NCI-H524 (cell line): ENCODE measurements at places on chromosomes 2 and 18.

DNA sequence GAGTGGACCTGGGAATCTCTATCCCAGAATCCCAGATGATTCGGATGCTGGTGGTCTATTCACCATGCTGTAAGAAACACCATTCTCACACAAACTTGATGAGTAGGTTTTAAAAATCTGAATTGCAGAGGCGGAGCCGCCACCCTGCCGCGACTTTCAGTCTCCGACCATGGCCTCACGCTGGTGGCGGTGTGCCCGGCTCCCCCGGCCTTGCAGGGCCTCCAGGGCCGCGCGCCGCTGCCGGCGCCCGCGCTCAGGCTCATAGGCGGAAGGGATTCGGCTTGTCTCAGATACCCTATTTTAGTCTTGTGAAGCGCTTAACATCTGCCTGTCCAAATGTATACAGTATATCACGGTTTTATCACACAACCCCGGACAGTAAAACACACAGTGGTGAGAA lies 2.6 kb upstream of the PPM1B start:
- no peak for DNase-seq

- DNase-seq = peak; percentile 74
Measured at GRCh38 chr2:54691445-54692135, 31.9 kb upstream of the EML6 start.

GRCh38 chr2:72765997-72766609 lies 59.7 kb downstream of the EXOC6B start:
- DNase-seq = no peak

GRCh38 chr18:23223641-23224040 lies 88.4 kb downstream of the CABLES1 start:
- DNase-seq = no peak

DNA sequence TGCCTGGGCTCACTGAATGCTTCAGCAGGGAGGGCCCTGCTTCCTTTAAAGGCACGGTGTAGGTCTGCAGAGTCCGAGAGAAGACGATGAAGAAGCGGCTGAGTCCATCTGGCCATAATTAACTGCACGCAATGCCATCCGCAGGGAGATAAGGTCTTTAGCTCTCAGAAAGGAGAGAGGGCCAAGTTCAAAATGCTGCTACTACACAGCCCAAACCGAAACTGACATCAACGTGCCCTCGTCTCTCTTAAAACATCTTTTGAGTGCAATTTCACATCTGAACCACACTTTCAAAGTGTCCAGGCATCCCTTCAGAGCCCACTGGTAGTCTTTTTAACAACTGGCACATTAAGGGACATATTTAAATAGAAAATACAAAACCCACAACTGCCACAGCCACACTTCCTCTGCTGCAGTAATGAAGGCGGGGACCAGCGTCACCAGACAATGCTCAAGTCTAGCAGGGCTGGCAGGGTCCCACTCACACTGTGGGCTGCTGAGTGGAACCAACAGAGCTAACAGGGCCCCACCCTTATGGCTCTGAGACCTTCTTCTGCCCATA lies 35.8 kb downstream of the ST3GAL5 start:
- DNase-seq = no peak
